ENCODE measurements at places on chromosomes 5 and 9.
A peak's percentile ranks its signal among the peaks of the same experiment; 100 is the strongest.

- no peak for DNase-seq
Measured at GRCh38 chr5:146681585-146682105, 165.7 kb upstream of the GPR151 start.

DNA sequence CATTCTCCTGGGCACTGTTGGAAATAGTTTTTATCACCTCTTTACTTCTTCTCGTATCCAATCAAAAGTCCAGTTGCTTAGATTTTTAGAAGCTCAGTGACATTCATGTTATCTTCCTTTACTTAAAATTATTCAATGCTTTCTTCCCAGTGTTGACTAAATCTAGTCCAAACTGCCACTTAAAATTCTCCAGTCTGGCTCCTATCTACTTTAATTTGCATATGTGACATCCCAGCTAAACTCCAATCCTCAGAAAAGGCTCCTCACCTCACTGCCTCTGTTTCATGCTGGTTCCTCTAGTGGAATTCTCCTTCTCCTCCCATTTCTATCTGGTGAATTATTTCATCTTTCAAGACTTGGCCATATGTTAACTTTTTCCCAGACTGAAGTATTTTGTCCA, 1238.7 kb upstream of the WWC1 start:
- no peak for DNase-seq

DNA sequence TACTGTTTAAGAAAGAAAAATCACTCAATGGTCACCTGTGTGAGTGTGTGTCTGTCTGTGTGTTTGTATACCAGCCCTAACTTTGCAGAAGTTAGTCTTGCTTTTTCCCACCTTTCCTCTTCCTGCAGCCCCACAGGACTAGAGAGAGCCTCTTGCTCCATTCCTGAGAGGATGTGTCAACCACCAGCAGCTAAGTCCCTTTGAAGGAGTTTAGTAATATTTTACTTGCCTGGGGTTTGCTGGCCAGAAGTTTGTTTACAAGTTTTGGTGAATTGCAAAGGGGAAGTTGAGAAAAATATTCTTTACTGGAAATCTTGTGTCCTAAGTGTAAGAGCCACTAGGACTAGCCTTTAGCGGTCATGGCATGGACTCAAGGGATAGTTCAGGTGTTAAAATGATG, 316.2 kb downstream of the BRINP1 start:
- DNase-seq = no peak

DNA sequence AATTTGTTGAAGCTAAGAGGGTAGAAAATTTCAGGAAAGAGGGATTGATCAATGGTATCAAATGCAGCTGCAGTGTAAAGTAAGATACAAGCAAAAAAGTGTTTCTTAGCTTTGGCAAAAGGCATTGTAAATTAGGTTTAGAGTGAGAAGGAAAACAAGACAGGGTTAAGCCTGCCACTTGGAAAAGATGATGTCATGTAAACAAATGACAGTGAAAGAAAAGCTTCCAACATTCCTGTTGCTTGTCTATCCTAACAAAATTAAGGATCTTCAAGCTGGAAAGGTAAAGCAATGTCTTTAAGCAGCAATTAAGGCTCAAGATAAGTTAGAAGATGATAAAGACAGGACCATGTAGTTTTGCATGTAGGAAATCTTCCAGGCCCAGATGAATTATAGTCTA, 139.1 kb upstream of the PPP2R2B start:
- no peak for DNase-seq

GRCh38 chr9:134807716-134808446, 72.7 kb upstream of the FCN2 start:
- DNase-seq = no peak

DNA sequence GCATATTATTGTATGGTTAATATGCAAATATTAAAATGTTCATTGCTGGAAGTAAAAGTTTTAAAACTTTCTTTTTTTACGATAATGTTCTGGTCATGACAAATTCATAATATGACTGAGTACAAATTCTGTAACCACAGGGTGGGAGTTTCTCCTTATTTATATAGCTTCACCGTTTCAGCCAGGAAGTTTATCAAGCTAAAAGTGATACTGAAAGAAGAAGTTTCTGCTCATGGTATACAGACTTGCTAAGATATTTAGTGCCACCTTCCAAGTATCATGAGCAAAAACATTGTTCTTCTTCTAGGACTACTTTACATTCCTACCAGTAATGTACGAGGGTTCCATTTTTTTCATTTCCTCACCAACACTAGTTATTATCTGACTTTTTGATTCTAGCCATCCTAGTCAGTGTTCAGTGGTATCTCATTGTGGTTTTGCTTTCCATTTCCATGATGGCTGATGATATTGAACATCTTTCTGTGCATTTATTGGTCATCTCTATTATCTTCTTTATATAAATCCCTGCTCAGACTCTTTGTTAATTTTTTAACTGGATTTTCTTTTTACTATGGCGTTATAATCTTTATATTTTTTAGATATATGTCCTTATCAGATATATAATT, 94.2 kb upstream of the PRRC1 start:
- no peak for DNase-seq

- no peak for DNase-seq
Measured at GRCh38 chr9:38423273-38423972, 831 bp downstream of the IGFBPL1 start.

GRCh38 chr9:1837453-1838084, 177.6 kb upstream of the SMARCA2 start:
- peak; percentile 38 for DNase-seq

- peak; percentile 22 for DNase-seq
Measured at GRCh38 chr5:123089914-123090660, 1.0 kb downstream of the PRDM6 start.

DNA sequence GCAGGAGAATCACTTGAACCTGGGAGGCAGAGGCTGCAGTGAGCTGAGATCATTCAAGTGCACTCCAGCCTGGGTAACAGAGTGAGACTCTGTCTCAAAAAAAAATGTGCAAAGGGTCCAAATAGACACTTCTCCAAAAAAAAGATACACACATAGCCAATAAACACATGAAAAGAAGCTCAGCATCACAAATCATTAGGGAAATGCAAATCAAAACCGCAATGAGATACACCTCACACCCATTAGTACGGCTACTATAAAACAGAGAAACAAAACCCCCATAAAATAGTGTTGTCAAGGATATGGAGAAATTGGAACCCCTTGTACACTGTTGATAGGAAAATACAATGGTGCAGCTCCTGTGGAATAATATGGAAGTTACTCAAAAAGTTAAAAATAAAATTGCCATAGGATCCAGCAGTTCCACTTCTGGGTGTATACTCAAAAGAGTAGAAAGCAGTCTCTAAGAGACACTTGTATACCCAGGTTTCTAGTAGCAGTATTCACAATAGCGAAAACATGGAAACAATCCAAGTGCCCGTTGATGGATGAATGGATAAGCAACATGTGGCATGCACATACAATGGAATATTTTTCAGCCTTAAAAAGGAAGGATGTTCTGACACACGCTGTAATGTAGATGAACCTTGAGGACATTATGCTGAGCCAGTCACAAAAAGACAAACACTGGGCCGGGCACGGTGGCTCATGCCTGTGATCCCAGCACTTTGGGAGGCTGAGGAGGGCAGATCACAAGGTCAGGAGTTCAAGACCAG, 57.2 kb upstream of the PPARGC1B start:
- DNase-seq = no peak

GRCh38 chr5:135577421-135577820, 1.4 kb downstream of the CXCL14 start:
- DNase-seq = no peak

GRCh38 chr5:158720281-158720680, 379.4 kb downstream of the EBF1 start:
- DNase-seq = no peak

GRCh38 chr9:22389271-22389670, 57.4 kb upstream of the DMRTA1 start:
- DNase-seq = no peak

- no peak for DNase-seq
Measured at GRCh38 chr9:69657269-69657668, 14.9 kb downstream of the APBA1 start.

DNA sequence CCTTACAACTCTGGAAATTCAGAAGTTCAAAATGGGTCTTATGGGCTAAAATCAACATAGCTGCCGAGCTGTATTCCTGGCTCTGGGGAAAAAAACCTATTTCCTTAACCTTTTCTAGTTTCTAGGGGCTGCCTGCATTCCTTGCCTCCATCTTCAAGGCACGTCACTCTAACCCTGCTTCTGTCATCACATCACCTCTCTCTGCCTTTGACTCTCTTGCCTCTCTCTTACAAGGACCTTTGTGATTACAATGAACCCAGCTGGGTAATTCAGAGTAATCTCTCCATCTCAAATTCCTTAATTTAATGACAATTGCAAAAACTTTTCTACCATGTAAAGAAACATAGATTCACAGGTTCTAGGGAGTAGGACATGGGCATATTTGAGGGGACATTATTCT, 103.1 kb upstream of the SMC2 start:
- DNase-seq = no peak

- no peak for DNase-seq
Measured at GRCh38 chr9:34381323-34381722, 4.6 kb upstream of the MYORG start.

DNA sequence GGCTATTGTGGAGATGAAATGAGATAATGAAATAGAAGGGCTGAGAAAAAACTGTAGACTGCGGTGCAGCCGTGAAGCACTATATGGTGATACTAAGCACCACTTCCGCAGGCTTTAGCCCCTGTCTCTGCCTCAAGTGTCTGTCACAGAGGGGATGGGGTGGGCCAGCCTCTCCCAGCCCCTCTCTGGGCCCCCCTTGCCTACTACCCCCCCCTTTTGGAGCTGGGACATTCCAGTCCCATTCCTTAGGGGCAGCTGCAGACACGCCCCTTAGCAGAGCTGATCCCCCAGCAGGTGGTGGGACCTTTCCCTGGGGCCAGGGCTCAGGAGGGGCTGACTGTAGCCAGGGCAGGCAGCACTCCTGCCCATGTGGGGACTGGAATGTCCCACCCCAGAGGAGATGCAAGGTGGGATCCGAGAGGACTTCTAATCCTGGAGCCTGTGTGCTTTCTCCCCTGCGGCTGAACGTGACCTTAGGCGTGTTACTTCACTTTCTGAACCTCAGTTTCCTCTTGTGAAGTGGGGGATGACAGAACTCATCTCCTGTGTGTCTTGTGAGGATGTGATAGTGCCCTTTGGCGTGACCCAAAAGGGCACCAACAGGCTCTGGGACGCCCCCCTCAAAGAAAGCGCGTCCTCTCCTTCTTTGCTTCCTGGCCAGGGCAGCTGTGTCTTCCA, 1.9 kb downstream of the N4BP3 start:
- DNase-seq = no peak

- no peak for DNase-seq
Measured at GRCh38 chr5:39453606-39454005, 28.8 kb upstream of the DAB2 start.

DNA sequence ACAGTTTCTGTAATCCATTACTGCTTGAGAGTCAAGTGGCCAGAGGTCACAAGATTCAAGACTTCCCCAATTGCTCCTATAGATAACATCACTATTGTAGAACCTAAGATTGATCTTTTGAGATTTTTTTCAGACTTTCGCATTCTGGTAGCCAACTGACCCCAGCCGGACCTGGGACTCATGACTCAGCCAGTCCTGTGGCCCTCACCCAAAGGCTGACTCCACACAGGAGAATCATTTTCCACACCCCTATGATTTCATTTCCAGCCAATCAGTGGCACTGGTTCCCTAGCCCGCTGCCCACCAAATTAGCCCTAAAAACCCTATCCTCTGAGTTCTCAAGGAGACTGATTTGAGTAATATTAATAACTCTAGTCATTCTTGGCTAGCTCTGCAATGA, 36.2 kb downstream of the TARS1 start:
- no peak for DNase-seq

DNA sequence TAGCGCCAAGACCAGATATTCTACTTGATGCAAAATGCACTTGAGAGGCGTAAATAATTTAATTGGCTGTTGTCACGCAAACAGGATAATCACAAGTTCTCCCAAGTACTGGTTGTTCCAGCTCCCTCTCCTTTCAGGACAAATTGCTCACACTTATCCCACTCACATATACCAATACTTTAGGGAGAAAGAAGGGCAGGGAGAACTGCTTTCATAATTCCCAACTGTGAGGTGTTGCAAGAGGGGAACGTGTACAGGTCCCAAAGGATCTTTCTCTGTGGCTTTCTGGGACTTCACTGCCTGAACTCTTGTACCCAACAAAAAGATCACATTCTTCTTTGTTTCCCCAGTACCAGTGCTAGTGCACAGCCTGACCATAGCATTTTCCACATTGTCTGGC, 21.5 kb upstream of the TGFBI start:
- DNase-seq = no peak

DNA sequence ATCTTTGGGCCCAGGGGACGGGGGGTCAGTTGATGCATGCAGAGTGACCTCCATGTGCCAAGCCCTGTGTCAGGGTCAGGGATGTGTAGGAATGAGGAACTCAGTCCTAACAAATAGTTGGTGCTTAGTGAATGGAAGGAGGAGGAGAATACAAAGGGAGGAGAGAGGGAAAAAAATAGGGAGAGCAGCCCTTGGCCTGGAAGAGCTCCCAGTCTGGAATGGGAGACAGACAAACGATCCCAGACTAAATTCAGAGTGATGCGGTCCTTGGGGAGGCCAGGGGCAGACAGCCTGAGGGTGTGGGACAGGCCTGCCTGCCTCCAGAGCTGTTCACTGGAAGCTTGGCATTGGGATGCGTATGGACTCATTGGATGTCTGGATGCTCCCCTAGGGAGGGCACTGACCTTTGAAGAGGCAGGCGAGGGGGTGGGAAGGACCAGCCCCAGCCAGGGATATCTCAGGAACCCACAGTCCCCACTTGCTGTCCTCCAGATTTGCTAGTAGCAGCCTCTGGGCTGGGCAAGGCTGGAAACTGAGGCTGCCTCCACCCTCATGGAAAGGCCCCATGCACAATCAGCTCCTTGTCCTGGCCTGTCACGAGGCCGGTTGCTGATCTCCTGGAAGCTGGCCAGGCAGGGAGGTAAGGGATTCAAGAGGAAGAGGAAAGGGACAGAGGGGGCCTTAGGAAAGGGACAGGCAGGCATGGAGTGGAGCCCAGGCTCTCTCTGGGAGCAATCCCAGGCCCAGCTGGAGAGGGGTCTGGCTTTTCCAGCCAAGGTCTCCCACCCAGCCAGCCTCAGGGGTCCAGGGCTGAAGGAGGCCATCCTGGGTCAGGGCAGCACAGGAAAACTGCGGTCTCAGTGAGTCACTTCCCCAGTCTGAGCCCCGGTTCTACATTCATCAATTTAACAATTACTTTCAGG, 69.0 kb upstream of the GGTA1 start:
- no peak for DNase-seq

DNA sequence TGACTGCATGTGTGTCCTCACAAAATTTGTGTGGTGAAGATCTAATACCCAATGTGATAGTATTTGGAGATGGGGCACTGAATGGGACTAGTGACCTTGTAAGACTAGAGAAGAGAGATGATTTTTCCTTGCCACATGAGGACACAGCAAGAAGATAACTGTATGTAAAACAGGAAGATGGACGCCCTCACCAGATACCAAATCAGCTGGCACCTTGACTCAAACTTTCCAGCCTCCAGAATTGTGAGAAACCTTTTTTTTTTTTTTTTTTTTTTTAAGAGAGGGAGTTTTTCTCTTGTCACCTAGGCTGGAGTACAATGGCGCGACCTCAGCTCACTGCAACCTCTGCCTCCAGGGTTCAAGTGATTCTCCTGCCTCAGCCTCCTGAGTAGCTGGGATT, 40.3 kb downstream of the UBTD2 start:
- no peak for DNase-seq

- DNase-seq = no peak
Measured at GRCh38 chr9:71910650-71911060, 338 bp downstream of the ABHD17B start.

GRCh38 chr5:115895821-115896220, 54.1 kb downstream of the AP3S1 start:
- no peak for DNase-seq

GRCh38 chr9:108386032-108386431, 469.8 kb downstream of the ACTL7B start:
- no peak for DNase-seq

- DNase-seq = no peak
Measured at GRCh38 chr5:154601014-154601413, 123.0 kb upstream of the HAND1 start.
